ENCODE measurements at places on chromosomes 6 and 20. TPM values are rescaled to one million over a fixed set of nuclear protein-coding genes. Genes with fewer than 3 reads are reported as not detected.

DNA sequence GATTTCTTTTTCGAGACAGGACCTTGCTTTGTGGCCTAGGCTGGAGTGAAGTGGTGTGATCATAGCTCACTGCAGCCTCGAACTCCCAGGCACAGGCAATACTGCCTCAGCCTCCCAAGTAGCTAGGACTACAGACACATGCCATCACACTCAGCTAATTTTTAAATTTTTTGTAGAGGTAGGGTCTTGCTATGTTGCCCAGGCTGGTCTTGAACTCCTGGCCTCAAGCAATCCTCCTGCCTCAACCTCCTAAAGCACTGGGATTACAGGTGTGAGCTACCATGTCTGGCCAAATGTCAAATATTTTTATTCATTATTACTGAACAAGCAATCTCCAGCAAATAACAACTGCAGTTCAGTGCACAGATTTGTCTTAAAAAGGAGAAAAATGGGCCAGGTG lies 131.7 kb upstream of the IFNGR1 start:
- H3K27me3 ChIP-seq = no peaks in the 10 kb centered on the region
- H3K4me3 ChIP-seq = no peak overlapping the region
- no peaks in the 10 kb centered on the region for H3K36me3 ChIP-seq
- DNase-seq = no peak
- no peaks in the 10 kb centered on the region for H3K4me1 ChIP-seq

Gene LIME1
- 25.8 TPM for total RNA-seq

DNA sequence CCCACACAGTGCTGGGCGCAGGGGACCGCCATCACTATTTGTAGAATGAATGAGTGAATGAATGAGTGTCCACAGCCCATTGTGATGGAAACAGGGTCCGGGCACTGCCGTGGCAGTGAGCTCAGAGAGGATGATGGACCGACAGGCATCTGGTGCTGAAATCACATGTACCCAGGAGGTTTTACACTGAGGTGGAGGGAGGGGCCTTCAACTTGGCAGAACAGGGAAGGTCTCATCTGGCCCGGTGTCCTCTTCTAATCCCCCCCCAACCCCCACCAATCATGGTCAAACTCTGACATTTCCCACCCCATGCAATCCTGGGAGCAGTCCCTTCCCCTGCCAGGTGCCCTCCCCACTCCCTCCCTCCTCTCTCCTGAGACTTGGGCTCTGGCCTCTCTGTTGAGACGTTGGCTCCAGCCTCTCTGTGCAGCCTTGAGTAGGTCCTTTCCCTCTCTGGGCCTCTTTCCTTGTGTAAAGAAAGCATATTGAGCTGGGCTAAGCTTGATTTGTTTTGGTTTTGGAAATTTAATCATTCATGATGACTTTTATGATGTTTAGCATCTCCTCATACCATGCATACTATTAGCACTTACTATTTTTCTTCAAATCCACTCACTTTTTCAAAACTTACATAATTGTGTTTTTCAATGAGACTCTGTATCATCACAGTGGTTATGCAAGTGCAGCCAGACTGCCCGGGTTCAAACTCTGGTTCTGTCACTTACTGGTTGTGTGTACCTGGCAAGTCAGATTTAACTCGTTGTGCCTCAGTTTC lies 10.8 kb downstream of the KIAA1755 start:
- no peak overlapping the region for H3K27ac ChIP-seq
- peaks cover 64% of the 10 kb centered on the region for H3K27me3 ChIP-seq
- no peak for DNase-seq
- no peaks in the 10 kb centered on the region for H3K36me3 ChIP-seq

Gene BTBD3
- total RNA-seq = 29.6 TPM

Gene ADGRF1
- total RNA-seq = 256 TPM

DNA sequence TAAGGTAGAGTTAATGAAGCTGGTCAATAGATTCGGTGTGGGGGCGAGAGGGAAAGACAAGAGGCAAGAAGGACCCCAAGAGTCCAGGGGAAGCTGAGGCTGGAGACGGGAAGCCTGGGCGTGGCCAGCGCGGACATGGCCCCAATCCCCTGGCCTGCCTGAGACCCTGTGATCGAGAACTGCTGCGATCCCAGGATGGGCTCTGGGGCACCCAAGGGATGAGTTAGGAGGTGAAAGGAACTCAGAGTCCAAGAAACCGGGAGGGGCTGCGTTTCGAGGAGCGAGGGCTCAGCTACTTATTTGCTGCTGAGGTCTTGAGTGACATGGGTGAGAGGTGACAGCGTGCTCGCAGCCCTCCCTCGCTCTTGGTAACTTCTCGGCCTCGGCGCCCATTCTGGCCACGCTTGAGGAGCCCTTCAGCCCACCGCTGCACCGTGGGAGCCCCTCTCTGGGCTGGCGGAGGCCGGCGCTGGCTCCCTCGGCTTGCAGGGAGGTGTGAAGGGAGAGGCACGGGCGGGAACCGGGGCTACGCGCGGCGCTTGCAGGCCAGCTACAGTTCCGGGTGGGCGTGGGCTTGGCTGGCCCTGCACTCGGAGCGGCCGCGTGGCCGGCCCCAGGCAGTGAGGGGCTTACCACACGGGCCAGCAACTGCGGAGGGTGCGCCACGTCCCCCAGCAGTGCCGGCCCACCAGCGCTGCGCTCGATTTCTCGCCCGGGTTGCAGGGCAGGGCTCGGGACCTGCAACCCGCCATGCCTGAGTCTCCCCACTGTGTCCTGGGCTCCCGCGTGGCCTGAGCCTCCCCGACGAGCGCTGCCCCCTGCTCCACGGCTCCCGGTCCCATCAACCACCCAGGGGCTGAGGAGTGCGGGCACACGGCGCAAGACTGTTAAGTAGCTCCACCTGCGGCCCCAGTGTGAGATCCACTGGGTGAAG lies 58.2 kb downstream of the IRF4 start:
- no peaks in the 10 kb centered on the region for H3K4me1 ChIP-seq
- H3K4me3 ChIP-seq = no peak overlapping the region
- no peaks in the 10 kb centered on the region for H3K36me3 ChIP-seq
- no peak overlapping the region for H3K27ac ChIP-seq

DNA sequence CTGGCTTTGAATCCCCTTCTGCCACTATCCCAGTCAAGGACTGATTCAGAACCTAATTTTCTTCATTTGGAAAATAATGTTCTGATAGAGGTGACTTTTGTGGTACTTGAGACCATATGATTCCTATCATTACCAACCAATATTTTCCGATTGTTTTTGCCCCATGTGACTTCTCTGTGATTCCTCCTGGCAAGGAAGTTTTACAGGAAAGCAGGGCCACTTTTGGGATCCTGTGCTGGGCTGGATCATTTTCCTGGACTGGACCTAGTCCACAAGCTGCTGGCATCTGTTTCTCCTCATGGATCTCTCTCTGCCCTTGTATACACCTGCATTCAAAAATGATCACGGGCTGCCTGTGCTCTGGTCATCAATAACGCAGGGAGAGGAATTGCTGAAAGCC lies 13.9 kb upstream of the SNHG17 start:
- H3K27ac ChIP-seq = no peak overlapping the region
- H3K4me1 ChIP-seq = peaks cover 23% of the 10 kb centered on the region
- peaks cover under 1% of the 10 kb centered on the region for H3K27me3 ChIP-seq
- H3K4me3 ChIP-seq = no peak overlapping the region
- DNase-seq = no peak
- peaks cover 25% of the 10 kb centered on the region for H3K36me3 ChIP-seq

DNA sequence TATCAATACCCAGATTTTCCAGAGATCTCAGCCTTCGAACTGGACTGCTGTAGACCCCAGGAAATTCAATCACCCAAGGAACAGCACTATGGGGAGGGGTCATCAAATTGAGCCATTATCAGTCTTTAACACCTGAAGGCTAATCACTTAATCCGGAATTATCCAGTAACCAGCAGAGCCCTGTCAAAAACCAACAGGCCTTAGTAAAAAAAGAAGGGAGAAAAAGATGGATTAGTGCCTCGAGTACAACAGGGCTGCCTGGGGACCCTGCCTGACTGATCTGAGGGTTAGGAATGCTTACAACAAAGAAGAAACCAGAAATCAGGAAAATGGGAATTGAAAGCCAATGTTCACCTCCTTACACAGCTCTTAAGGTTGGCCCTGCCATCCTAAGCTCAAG lies 7.6 kb downstream of the RRAGD start:
- H3K4me1 ChIP-seq = peaks cover 8% of the 10 kb centered on the region
- H3K4me3 ChIP-seq = no peak overlapping the region
- no peaks in the 10 kb centered on the region for H3K36me3 ChIP-seq
- DNase-seq = no peak
- peaks cover 10% of the 10 kb centered on the region for H3K27me3 ChIP-seq
- no peak overlapping the region for H3K27ac ChIP-seq

Gene FHL5
- total RNA-seq = not detected

DNA sequence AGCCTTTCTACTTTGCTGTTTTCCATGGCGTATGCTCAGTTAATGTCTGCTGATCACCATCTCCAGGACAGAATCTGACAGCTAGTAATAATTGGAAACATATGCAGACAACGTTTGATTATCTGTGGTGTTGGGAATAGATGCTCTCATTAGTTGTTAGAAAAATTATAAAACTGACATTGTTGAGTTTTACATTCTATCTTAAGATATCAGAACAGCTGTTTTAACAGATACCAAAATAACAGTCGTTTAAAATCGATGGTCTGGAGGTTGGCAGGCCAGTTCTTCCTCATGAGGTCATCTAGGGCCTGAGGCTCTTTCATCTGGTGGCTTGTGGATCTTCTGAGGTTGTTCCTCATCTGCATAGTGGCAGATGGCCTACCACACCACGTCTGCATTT lies 137.6 kb downstream of the AIG1 start:
- no peak overlapping the region for H3K4me3 ChIP-seq
- H3K27me3 ChIP-seq = no peaks in the 10 kb centered on the region
- no peak for DNase-seq
- no peak overlapping the region for H3K27ac ChIP-seq
- H3K36me3 ChIP-seq = no peaks in the 10 kb centered on the region
- peaks cover 5% of the 10 kb centered on the region for H3K4me1 ChIP-seq

- DNase-seq = no peak
- no peak overlapping the region for H3K27ac ChIP-seq
- H3K27me3 ChIP-seq = no peaks in the 10 kb centered on the region
- peaks cover 5% of the 10 kb centered on the region for H3K36me3 ChIP-seq
- H3K4me3 ChIP-seq = no peak overlapping the region
- H3K4me1 ChIP-seq = peaks cover 24% of the 10 kb centered on the region
Measured at GRCh38 chr20:4902788-4903187, 98.5 kb downstream of the SLC23A2 start.

- H3K4me1 ChIP-seq = no peaks in the 10 kb centered on the region
- no peaks in the 10 kb centered on the region for H3K27me3 ChIP-seq
- DNase-seq = no peak
- H3K36me3 ChIP-seq = no peaks in the 10 kb centered on the region
Measured at GRCh38 chr6:38320358-38320757, 319.4 kb downstream of the BTBD9 start.

- H3K36me3 ChIP-seq = peaks cover 42% of the 10 kb centered on the region
- H3K27me3 ChIP-seq = no peaks in the 10 kb centered on the region
- H3K27ac ChIP-seq = no peak overlapping the region
- H3K4me1 ChIP-seq = peaks cover 40% of the 10 kb centered on the region
- H3K4me3 ChIP-seq = no peak overlapping the region
Measured at GRCh38 chr20:62155428-62156253, 12.1 kb downstream of the SS18L1 start.

DNA sequence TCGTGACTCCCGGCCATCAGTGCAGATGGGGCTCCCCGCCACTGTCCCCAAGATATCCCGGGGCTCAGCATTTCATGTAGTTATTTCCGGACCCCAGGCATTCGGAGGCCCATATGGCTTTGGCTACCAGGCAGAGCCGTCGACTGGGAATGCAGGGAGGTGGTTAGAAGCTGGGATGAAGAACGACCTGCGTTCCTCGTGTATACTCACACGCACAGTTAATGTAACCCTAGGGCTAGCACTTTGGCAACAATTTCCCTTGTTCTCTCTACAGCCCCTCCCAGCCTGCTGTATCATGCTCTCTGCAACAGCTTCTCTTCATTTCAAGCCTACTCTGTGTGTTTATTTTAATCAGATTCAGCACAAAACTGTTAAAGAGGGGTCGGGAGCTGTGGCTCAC lies 240.4 kb downstream of the MYLK4 start:
- H3K27ac ChIP-seq = no peak overlapping the region
- H3K4me3 ChIP-seq = no peak overlapping the region
- peaks cover 10% of the 10 kb centered on the region for H3K4me1 ChIP-seq
- H3K36me3 ChIP-seq = no peaks in the 10 kb centered on the region
- H3K27me3 ChIP-seq = peaks cover 39% of the 10 kb centered on the region
- DNase-seq = no peak

GRCh38 chr6:2803731-2804429 lies 37.8 kb downstream of the SERPINB1 start:
- H3K27me3 ChIP-seq = no peaks in the 10 kb centered on the region
- DNase-seq = no peak
- H3K4me3 ChIP-seq = no peak overlapping the region
- H3K36me3 ChIP-seq = no peaks in the 10 kb centered on the region

GRCh38 chr6:19167251-19167650 lies 669.9 kb upstream of the ID4 start:
- H3K27ac ChIP-seq = no peak overlapping the region
- H3K4me3 ChIP-seq = no peak overlapping the region
- H3K4me1 ChIP-seq = no peaks in the 10 kb centered on the region
- no peaks in the 10 kb centered on the region for H3K27me3 ChIP-seq
- H3K36me3 ChIP-seq = no peaks in the 10 kb centered on the region

Gene ARFGEF3
- total RNA-seq = 15.4 TPM

All from Calu3 (cell line).